ENCODE measurements at places on chromosomes 5 and 9. TPM values are rescaled to one million over a fixed set of nuclear protein-coding genes. Genes with fewer than 3 reads are reported as not detected.

GRCh38 chr9:104992659-104993058 is 64.7 kb upstream of the ABCA1 start:
- no peak for DNase-seq

- DNase-seq: no peak
Measured at GRCh38 chr5:167966979-167967378, 324.5 kb upstream of the WWC1 start.

GRCh38 chr5:116343961-116344360 is 230.7 kb downstream of the SEMA6A start:
- DNase-seq: peak; percentile 22

GRCh38 chr5:133142782-133143181 is 91.0 kb downstream of the HSPA4 start:
- no peak for DNase-seq

GRCh38 chr9:86983249-86983619 is 35.9 kb upstream of the GAS1 start:
- DNase-seq: peak; percentile 19

GPRIN1 gene
- total RNA-seq: 0.21 TPM

DNA sequence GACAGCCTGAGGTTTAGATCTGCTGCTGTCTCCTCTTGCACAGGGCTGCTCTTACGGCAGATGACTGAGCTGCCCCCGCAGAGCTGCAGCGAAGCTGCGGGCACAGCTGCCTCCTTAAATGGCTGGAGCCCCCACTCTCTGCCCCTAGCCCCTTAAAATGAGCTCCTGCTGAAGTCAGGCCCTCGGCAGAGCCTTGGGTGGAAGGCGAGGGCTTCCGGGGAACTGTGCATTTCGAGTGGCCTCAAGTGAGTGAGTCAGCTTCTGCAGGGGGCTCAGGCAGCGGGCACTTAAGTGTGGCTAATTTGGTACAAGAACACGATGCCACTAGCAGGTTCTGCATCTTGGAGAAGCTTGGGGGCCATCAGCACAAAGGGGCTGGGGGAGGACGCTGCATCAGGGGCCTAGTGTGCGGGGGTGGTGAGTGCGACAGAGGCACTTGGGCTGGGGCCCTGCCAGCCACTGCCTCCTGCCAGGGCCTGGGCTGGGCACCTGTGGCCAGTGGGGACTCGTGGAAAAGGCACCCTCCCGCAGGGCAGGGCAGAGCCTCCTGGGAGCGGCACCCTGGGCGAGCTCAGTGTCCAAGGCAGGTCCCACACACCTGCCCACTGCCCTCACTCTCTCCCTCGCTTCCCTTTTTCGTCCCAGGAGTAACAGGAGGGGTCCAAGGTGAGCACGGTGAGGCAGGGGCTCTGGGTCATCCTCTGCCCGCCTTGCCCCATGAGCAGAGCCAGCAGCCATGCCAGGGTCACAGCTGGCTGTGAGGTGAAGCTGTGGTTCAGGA is 28.8 kb upstream of the RNU6ATAC start:
- peak; percentile 10 for DNase-seq

- no peak for DNase-seq
Measured at GRCh38 chr9:133930682-133931485, 61.2 kb downstream of the VAV2 start.

GABRA6 gene
- not detected for total RNA-seq

- DNase-seq: no peak
Measured at GRCh38 chr9:99690573-99690972, 131.1 kb upstream of the NR4A3 start.

PCDHB9 gene
- total RNA-seq: not detected

DNA sequence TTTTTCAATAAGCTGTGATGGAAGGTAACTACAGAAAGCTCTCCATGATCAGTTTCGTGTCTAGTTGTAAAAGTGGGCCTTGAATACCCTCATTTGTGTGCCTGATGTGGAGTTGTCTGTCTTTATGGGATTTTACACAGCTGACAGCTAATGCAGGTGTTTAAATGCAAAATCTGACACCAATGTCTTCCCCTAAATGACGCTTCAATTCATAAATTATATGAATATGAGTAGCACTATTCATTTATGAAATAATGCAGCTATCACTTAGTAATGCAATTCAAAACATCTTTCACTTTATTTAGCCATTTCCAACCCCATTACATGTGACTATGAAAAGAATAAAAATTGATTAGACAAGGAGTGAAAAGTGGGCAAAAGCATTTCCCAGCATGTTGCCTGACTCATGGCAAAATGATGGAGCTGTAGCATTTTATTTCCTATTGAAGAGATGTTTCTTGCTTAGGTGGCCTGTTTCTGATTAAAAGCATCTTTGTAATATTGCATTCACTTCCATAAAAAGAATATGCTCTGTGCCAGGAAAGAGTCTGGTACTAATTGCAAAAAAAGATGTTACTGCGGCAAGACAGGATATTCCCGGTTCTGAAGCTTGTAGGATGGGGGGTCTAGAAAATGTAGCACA is 116.7 kb upstream of the HAPLN1 start:
- DNase-seq: no peak

- DNase-seq: no peak
Measured at GRCh38 chr9:92781899-92782298, 17.3 kb upstream of the BICD2 start.

GRCh38 chr5:9790276-9790675 is 160.1 kb upstream of the TAS2R1 start:
- DNase-seq: no peak

ANKRD34B gene
- not detected for total RNA-seq

DMGDH gene
- total RNA-seq: 1.9 TPM

UGT3A1 gene
- 0.85 TPM for total RNA-seq

DNA sequence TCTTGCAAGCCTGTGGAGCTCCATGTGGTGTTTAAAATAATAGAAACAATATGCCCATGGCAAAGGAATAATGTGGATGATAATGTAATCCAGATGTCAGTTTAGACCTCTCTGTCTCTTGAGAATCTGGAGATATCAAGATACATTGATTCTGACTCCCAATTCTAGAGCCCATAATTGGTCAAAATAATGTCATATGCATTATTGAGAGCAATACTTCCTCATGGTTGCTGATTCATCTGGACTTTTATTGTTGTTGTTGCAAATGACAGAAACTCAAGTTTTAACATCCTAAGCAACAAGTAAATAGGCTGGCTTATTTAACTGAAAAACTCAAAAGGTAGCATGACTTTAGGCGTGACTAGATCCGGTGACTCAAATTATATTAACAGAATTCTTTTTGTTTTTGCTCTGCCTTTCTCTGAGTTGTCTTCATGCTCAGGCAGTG is 152.1 kb downstream of the PCSK1 start:
- DNase-seq: no peak

DNA sequence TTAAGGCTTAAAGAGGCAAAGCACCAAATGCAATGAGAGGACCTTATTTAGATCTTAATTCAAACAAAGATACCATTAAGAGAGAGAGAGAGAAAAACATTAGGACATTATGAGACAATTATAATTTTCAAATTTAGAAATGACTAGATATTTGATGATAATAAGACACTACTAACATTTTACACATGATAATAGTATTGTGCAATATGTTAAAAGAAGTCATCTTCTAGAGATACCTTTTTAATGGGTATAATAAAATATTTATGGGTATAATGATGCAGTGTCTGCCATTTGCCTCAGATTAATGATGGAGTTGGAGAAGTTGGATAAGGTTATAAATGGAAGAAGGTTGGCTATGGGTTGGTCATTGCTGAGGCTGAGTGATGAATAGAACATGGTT is 21.2 kb downstream of the SPAAR start:
- DNase-seq: no peak

GRCh38 chr5:142484821-142485387 is 160.1 kb upstream of the SPRY4 start:
- no peak for DNase-seq

CYLC2 gene
- not detected for total RNA-seq

PCDHB10 gene
- total RNA-seq: 0.27 TPM

DNA sequence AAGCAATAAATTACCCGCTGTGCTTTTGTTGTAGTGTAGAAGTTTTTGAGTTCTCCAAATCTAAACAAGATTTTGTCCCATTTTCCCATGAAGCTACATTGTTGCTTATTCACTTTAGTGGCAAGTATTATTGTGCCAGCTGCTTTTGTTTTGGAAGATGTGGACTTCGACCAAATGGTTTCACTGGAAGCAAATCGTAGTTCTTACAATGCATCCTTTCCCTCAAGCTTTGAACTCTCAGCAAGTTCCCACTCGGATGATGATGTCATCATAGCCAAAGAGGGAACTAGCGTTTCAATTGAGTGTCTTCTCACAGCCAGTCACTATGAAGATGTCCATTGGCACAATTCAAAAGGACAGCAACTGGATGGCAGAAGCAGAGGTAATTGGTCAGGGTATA is 10.9 kb downstream of the MFAP3 start:
- DNase-seq: no peak

GRCh38 chr5:125197321-125197720 is 450.9 kb upstream of the ZNF608 start:
- DNase-seq: no peak

DNA sequence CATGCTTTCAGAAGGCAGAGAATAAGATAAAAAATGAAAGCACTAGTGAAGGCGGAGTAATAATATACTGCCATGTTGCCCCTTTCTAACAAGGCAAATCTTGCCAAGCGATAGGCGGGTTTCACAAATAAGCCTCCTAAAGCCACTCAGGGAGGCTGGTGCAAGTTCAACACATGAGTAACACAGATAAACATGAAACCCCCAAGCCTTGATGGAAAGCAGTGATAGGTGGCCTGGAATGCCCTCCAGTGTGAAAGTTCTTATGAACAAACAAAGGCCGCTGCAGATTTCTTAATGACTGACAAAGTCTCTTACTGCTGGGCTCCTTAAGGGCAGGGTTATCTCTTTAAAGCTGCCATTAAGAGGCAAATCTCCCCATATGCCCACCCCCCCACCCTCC is 154.7 kb downstream of the ZDHHC21 start:
- no peak for DNase-seq

SNCAIP gene
- 0.84 TPM for total RNA-seq

DNA sequence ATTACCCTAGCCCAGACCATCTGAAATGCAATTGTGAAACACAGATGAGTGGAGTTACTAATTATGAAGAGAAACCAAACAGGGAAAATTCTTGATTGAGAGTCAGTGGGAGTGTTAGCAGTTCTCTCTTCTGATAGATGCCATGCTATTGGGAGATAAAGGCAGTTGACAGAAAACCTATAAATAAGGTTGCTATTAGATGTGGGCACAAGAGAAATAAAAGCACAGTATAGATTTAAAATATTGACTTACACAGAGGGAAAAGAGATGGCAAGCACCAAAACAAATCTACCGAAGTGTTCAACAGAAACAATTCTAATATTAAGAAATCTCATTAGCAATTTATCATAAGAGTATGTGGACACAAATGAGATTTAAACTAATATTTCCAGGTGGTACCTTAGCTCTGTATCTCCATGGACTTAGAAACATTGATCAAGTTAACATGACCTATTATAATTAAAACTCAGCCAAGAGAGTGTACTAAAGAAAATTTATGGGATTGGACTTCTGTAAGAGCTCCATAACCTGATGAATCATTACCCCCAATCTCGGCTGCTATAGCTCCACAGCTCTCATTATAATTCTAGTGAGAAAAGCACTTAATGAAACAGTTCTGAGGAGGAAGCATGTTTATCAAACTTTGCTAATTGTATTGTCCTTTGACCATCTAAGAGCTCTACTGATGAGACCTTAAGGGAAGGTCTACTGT is 665.0 kb upstream of the RIOK2 start:
- DNase-seq: no peak

- DNase-seq: no peak
Measured at GRCh38 chr5:91535499-91535898, 152.4 kb upstream of the ARRDC3 start.

FOXD4L4 gene
- total RNA-seq: not detected

GRCh38 chr9:119951090-119951489 is 581.9 kb upstream of the BRINP1 start:
- no peak for DNase-seq

DNA sequence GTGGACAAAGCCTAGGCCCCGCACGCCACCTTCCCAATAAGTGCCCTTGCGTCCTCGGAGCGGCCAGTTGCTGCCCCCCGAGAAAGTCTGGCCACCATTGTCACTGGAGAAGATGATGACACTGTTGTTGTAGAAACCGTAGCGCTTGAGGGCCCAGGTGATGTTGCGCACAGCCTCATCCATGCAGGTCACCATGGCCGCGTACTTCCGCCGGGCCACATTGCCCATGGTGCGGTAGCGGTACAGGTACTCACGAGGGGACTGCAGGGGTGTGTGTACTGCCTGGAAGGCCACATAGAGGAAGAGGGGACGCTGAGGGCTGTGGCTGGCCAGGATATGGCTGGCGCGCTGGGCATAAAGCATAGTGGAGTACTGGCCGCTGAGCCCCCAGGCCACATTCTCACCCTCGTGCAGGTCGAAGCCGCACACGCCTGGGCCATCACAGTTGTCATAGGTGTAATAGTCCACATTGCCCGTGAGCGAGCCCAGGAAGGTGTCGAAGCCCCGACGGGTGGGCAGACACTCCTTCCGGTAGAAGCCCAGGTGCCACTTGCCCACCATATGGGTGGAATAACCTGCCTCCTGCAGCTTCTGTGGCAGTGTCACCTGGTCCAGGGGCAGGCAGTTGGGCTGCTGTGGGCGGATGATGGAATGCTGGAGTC is 4.6 kb downstream of the ARSI start:
- DNase-seq: no peak

GRCh38 chr5:68730220-68730978 is 363.4 kb upstream of the SLC30A5 start:
- no peak for DNase-seq

PDE6A gene
- total RNA-seq: 0.26 TPM

ADGRD2 gene
- not detected for total RNA-seq

DNA sequence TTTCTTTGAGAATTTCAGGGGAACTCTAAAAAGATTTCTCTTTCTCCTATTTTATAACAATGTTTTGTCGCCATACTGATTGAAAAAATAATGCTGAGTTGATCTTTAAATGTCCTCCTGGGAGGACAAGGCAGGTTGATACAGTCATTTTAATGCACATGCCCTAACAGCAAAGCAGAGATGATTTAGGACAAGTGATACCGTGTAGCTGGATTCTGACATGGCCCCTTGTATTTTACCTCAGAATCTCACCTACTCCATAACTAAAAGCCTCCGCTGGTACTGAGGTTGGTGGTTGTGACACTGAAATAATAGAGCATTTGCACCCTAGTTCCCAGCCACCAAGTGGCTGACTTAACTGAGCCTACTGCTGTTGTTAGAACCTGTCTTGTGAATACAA is 811 bp upstream of the LRRTM2 start:
- DNase-seq: no peak

- no peak for DNase-seq
Measured at GRCh38 chr9:104833696-104834095, 69.8 kb downstream of the NIPSNAP3B start.

- no peak for DNase-seq
Measured at GRCh38 chr5:14097998-14098471, 45.1 kb upstream of the TRIO start.

BASP1 gene
- 0.67 TPM for total RNA-seq

- no peak for DNase-seq
Measured at GRCh38 chr5:138663009-138663408, 87.8 kb upstream of the HSPA9 start.

IFNK gene
- not detected for total RNA-seq

ADAMTS16 gene
- total RNA-seq: not detected

Measured in psoas muscle (tissue), 8 donors.